Cardiac muscle cell (in vitro differentiated cells and primary cell): ENCODE measurements at places on chromosomes 1 and 21. TPM values are rescaled to one million over a fixed set of nuclear protein-coding genes. Genes with fewer than 3 reads are reported as not detected.

VANGL2 gene
- 14.1 and 24.6 TPM in 2 replicates for total RNA-seq

LMX1A gene
- total RNA-seq: not detected in 2 replicates

KIAA1614 gene
- total RNA-seq: 1.3 and 2.9 TPM in 2 replicates

VSIG8 gene
- total RNA-seq: not detected in 2 replicates

C1orf56 gene
- total RNA-seq: 11.6 and 13.6 TPM in 2 replicates

CCDC30 gene
- total RNA-seq: 1.8 and 3.2 TPM in 2 replicates

IGSF9 gene
- 1.7 and 4.1 TPM in 2 replicates for total RNA-seq

SLFNL1 gene
- 1.5 and 3.0 TPM in 2 replicates for total RNA-seq

PERM1 gene
- total RNA-seq: 0.49 and 1.0 TPM in 2 replicates

BMP8B gene
- total RNA-seq: not detected in 2 replicates

GBP2 gene
- total RNA-seq: 1.1 and 2.4 TPM in 2 replicates

KRTAP19-6 gene
- total RNA-seq: not detected in 2 replicates

OR6K3 gene
- total RNA-seq: not detected in 2 replicates

FCAMR gene
- total RNA-seq: not detected in 2 replicates

ARHGEF10L gene
- total RNA-seq: 55.4 and 57.2 TPM in 2 replicates

TIE1 gene
- 2.2 and 5.0 TPM in 2 replicates for total RNA-seq

FBLIM1 gene
- 141 and 186 TPM in 2 replicates for total RNA-seq

TMPRSS15 gene
- not detected in 2 replicates for total RNA-seq

ZNF683 gene
- total RNA-seq: not detected in 2 replicates

BLACAT1 gene
- 0.56 and 0.66 TPM in 2 replicates for total RNA-seq

HMGCS2 gene
- not detected in 2 replicates for total RNA-seq

- no peak overlapping the region for H3K4me3 ChIP-seq
- no peaks in the 10 kb centered on the region for H3K36me3 ChIP-seq
- DNase-seq: no peak
- peaks cover 20% of the 10 kb centered on the region for H3K27me3 ChIP-seq
- H3K27ac ChIP-seq: no peak overlapping the region
- no peaks in the 10 kb centered on the region for H3K4me1 ChIP-seq
Observed at GRCh38 chr1:5221451-5221850, 567.0 kb downstream of the AJAP1 start.

GRCh38 chr1:226093621-226094020 is 31.1 kb downstream of the H3-3A start:
- H3K27ac ChIP-seq: no peak overlapping the region
- H3K4me3 ChIP-seq: no peak overlapping the region
- H3K36me3 ChIP-seq: no peaks in the 10 kb centered on the region
- no peaks in the 10 kb centered on the region for H3K27me3 ChIP-seq
- peaks cover 5% of the 10 kb centered on the region for H3K4me1 ChIP-seq

- H3K27ac ChIP-seq: no peak overlapping the region
- no peak overlapping the region for H3K4me3 ChIP-seq
- H3K4me1 ChIP-seq: no peaks in the 10 kb centered on the region
- no peaks in the 10 kb centered on the region for H3K36me3 ChIP-seq
- no peaks in the 10 kb centered on the region for H3K27me3 ChIP-seq
- DNase-seq: no peak
Observed at GRCh38 chr1:38062361-38063288, 16.0 kb upstream of the POU3F1 start.

- H3K4me1 ChIP-seq: no peaks in the 10 kb centered on the region
- H3K27ac ChIP-seq: no peak overlapping the region
- H3K27me3 ChIP-seq: peaks cover 8% of the 10 kb centered on the region
- no peak for DNase-seq
Observed at GRCh38 chr1:3676581-3677470, 24.5 kb downstream of the TP73 start.

- no peak overlapping the region for H3K4me3 ChIP-seq
- no peaks in the 10 kb centered on the region for H3K27me3 ChIP-seq
- no peaks in the 10 kb centered on the region for H3K36me3 ChIP-seq
- peaks cover 19% of the 10 kb centered on the region for H3K4me1 ChIP-seq
Observed at GRCh38 chr1:20983297-20983889, 193.3 kb downstream of the EIF4G3 start.

GRCh38 chr21:25887166-25887565 is 152.4 kb downstream of the GABPA start:
- no peaks in the 10 kb centered on the region for H3K4me1 ChIP-seq
- peak; percentile 24 for DNase-seq
- H3K4me3 ChIP-seq: no peak overlapping the region
- H3K27me3 ChIP-seq: no peaks in the 10 kb centered on the region
- H3K27ac ChIP-seq: no peak overlapping the region

GRCh38 chr1:3399732-3400131 is 54.7 kb upstream of the ARHGEF16 start:
- H3K27ac ChIP-seq: no peak overlapping the region
- H3K4me1 ChIP-seq: no peaks in the 10 kb centered on the region
- no peaks in the 10 kb centered on the region for H3K27me3 ChIP-seq
- no peak overlapping the region for H3K4me3 ChIP-seq

GRCh38 chr1:182281541-182281940 is 110.0 kb downstream of the GLUL start:
- no peaks in the 10 kb centered on the region for H3K36me3 ChIP-seq
- no peaks in the 10 kb centered on the region for H3K27me3 ChIP-seq
- no peak for DNase-seq
- no peak overlapping the region for H3K4me3 ChIP-seq
- no peaks in the 10 kb centered on the region for H3K4me1 ChIP-seq
- H3K27ac ChIP-seq: no peak overlapping the region

DNA sequence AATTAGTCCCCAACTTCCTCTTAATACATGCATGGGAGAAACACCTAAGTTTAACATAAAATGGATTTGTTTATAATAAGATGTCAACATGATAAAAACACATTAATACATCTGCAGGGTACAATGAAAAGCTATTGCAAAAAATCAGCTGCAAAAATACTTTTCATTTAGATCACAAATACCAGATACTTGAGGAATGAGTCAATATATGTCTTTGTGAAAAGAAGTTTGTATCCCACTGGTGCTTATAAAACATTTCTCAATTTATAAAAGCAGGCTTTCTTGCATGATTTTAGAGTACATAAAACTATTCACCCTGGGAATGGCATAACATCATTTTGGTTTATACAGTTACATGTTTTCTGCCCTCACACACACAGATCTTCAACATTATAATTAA is 18.6 kb upstream of the PRKAA2 start:
- H3K27me3 ChIP-seq: no peaks in the 10 kb centered on the region
- no peak overlapping the region for H3K27ac ChIP-seq
- H3K36me3 ChIP-seq: no peaks in the 10 kb centered on the region

GRCh38 chr1:6508816-6509189 is 17.3 kb upstream of the PLEKHG5 start:
- no peaks in the 10 kb centered on the region for H3K36me3 ChIP-seq
- no peak for DNase-seq
- no peak overlapping the region for H3K27ac ChIP-seq
- H3K27me3 ChIP-seq: no peaks in the 10 kb centered on the region

- no peaks in the 10 kb centered on the region for H3K4me1 ChIP-seq
- no peaks in the 10 kb centered on the region for H3K27me3 ChIP-seq
- H3K27ac ChIP-seq: no peak overlapping the region
- no peak overlapping the region for H3K4me3 ChIP-seq
- no peaks in the 10 kb centered on the region for H3K36me3 ChIP-seq
Observed at GRCh38 chr1:27661412-27662075, 10.4 kb downstream of the IFI6 start.

- no peaks in the 10 kb centered on the region for H3K27me3 ChIP-seq
- H3K4me3 ChIP-seq: no peak overlapping the region
- DNase-seq: no peak
- no peaks in the 10 kb centered on the region for H3K36me3 ChIP-seq
Observed at GRCh38 chr21:15192243-15192642, 127.4 kb upstream of the NRIP1 start.

- H3K4me3 ChIP-seq: no peak overlapping the region
- no peaks in the 10 kb centered on the region for H3K27me3 ChIP-seq
- no peaks in the 10 kb centered on the region for H3K36me3 ChIP-seq
- H3K27ac ChIP-seq: no peak overlapping the region
Observed at GRCh38 chr21:38875694-38876492, 70.2 kb downstream of the ETS2 start.

- no peak overlapping the region for H3K4me3 ChIP-seq
- no peaks in the 10 kb centered on the region for H3K27me3 ChIP-seq
- no peaks in the 10 kb centered on the region for H3K36me3 ChIP-seq
- H3K4me1 ChIP-seq: no peaks in the 10 kb centered on the region
- H3K27ac ChIP-seq: no peak overlapping the region
Observed at GRCh38 chr1:243926803-243927245, 76.8 kb upstream of the AKT3 start.

DNA sequence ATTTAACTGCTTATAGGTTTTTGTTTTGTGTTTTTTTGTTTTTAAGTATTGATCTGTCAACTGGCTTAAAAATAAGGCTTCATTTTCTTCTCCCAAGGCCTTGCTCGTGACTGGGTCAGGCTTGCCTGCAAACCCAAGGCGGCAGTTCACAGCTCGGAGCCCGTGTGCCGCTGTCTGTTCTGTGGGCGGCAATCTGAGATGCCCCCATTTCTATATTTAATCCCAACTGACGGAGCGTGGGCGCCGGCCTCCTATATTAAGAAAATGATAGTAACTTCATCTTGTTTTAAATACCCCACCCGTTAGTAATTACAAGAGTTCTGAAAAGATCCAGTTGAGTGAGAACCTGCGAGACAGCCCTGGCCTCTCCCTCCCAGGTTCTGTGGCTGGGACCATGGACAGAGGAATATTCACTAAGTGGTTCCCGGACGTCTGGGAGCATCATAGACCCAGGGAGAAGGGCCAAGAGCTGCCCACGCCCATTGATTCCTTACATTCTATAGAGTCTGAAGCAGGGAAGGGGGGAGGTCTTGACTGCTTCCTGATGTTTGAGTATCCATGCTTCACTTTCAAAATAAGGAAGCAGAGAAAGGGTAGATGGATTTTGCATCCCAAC is 42.6 kb upstream of the GPR153 start:
- no peaks in the 10 kb centered on the region for H3K4me1 ChIP-seq
- no peaks in the 10 kb centered on the region for H3K36me3 ChIP-seq
- H3K4me3 ChIP-seq: no peak overlapping the region
- no peaks in the 10 kb centered on the region for H3K27me3 ChIP-seq
- DNase-seq: no peak

GRCh38 chr21:32748529-32748928 is 20.7 kb upstream of the SYNJ1 start:
- no peak overlapping the region for H3K4me3 ChIP-seq
- no peaks in the 10 kb centered on the region for H3K27me3 ChIP-seq
- peaks cover 71% of the 10 kb centered on the region for H3K36me3 ChIP-seq
- H3K4me1 ChIP-seq: no peaks in the 10 kb centered on the region
- DNase-seq: no peak
- no peak overlapping the region for H3K27ac ChIP-seq

- no peak overlapping the region for H3K27ac ChIP-seq
- H3K4me1 ChIP-seq: peaks cover 12% of the 10 kb centered on the region
Observed at GRCh38 chr1:155596864-155597263, 13.2 kb upstream of the MSTO1 start.

DNA sequence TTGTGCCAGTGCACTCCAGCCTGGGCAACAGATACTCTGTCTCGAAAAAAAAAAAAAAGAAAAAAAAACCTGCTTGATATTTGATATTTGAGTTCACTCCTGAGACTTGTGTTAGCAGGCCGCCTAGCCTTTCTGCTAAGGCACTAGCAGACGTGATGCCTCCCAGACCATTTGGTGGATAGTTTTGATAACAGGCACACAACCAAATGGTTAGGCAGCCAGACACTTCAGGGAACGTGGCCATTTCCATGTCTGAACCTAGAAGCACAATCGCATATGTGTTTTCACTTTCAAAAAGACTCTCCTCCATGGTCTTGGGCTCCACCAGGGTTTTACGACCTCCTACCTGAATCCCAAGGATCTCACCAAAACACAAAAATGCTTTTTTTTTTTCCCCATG is 1319.5 kb downstream of the BRINP3 start:
- H3K27ac ChIP-seq: no peak overlapping the region
- H3K4me3 ChIP-seq: no peak overlapping the region
- no peaks in the 10 kb centered on the region for H3K36me3 ChIP-seq

DNA sequence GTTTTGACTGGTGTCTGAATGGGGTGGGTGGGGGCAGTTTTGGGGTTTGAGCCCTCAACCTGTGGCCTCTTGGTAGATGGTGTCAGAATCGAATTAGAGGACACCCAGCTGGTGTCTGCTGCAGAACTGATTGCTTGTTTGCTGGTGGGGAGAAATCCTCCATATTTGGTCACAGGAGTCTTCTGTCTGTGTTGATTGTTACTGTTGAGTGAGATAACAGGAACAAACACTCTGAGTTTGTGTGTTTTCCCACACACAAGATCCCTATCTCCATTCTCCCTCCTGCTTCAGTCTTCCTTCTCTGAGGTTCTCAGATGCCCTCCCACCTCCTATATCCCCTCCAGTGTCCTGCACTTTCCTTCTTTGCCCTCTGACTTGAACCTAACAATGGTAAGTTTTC is 19.1 kb upstream of the CGN start:
- H3K27me3 ChIP-seq: no peaks in the 10 kb centered on the region
- no peak overlapping the region for H3K4me3 ChIP-seq
- no peaks in the 10 kb centered on the region for H3K4me1 ChIP-seq
- no peak overlapping the region for H3K27ac ChIP-seq
- no peaks in the 10 kb centered on the region for H3K36me3 ChIP-seq
- DNase-seq: no peak

- no peaks in the 10 kb centered on the region for H3K27me3 ChIP-seq
- H3K4me3 ChIP-seq: no peak overlapping the region
- no peak for DNase-seq
- no peaks in the 10 kb centered on the region for H3K36me3 ChIP-seq
- H3K4me1 ChIP-seq: no peaks in the 10 kb centered on the region
Observed at GRCh38 chr1:180574031-180574713, 15.4 kb downstream of the OVAAL start.

DNA sequence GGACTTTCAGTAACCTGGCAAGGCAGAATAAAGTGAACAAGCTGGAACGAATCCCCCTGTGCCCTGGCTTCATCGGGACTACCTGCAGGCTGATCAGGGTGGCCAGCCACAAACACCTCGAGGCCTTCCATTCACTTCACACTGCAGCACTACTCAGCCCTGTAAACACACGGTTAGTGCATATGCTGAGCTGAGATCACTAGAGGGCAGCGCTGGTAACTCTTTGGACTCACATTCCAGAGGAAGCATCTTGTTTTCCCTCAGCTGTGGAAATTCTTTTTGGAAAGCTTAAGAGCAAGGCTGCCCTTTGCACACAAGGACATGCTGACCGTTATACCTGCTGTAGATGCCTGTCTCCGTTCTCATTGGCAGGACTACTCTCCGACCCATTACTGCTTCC is 32.1 kb downstream of the PCSK9 start:
- H3K4me1 ChIP-seq: no peaks in the 10 kb centered on the region
- H3K27ac ChIP-seq: peak overlapping the region; percentile 31
- peak; percentile 79 for DNase-seq
- H3K27me3 ChIP-seq: no peaks in the 10 kb centered on the region
- H3K36me3 ChIP-seq: peaks cover 55% of the 10 kb centered on the region
- H3K4me3 ChIP-seq: no peak overlapping the region
